ENCODE measurements at places on chromosomes 4 and X.

GRCh38 chrX:10286195-10286594 is 129.4 kb downstream of the CLCN4 start:
- no peak for DNase-seq

DNA sequence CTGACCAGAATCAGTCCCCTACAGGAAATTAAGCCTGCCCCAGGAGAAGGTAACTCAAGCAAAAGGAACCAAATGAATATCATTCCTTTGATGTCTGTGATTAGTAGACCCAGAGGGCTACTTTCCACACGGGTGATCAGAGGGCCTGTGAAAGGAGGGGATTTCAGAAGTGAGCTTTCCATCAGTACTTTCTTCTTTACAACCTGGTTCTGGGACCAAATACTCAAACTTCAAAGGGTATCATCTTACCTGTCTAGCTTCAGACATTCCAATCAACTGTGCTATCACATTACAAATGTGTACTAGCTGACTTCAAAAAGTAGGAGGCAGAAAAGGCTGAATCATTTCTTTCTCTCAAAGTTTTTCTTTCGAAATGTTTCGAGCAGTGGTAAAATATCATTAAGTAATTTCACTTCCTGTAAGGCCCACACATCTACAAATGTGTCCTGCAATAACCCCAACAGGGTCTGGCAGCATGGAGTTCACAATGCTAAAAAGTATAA is 23.9 kb downstream of the ACSL4 start:
- no peak for DNase-seq

GRCh38 chr4:33724685-33725084 is 2519.6 kb downstream of the ARAP2 start:
- DNase-seq = no peak

GRCh38 chr4:48297256-48297846 is 27.7 kb upstream of the TEC start:
- DNase-seq = no peak

DNA sequence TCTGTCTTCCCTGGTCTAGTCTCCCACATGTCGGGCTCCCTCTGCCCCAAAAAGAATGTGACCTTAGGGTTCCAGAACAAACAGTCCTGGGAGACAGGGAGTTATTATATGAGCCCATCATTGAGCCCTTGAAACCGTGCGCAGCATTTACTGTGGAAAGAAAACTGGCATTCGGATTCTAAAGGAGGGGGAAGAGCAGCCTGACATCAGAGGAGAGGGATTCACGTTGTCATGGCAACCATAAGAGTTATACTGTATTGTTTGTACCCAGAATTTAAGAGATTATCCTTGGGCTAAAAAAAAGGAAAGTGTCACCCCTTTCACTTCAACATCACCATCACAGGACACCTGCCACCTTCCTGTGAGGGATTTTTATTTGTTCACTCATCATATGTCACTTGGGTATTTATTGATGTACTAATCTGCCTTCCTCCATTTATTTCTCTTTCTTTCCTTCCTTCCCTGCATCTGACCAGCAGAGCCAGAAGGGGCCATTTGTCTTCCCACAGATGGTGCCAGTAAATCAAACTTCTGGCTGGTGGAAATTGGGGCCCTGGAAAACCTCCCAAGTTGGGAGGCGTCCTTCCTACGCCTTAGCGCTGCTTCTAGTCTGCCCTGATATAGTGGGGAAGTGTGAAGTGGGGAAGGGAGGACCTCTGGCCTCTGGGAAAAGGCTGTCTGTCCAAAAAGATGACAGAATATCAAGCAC is 64.9 kb upstream of the FRMPD3 start:
- DNase-seq = no peak

Data from NCI-H446 treated with DMSO at 0.1 percent for 48 hours (cell line).